ENCODE measurements at places on chromosomes 4 and X. TPM values are rescaled to one million over a fixed set of nuclear protein-coding genes. Genes with fewer than 3 reads are reported as not detected.
A peak's percentile ranks its signal among the peaks of the same experiment; 100 is the strongest.

- DNase-seq, result no peak
Observed at GRCh38 chrX:109270580-109271484, 211.1 kb downstream of the GUCY2F start.

GRCh38 chrX:48957477-48957826 is at the start of gene OTUD5:
OTUD5 (minus strand) TSS chrX:48957607; CDS start chrX:48957570, 37 bp downstream.
- no peak for DNase-seq

DNA sequence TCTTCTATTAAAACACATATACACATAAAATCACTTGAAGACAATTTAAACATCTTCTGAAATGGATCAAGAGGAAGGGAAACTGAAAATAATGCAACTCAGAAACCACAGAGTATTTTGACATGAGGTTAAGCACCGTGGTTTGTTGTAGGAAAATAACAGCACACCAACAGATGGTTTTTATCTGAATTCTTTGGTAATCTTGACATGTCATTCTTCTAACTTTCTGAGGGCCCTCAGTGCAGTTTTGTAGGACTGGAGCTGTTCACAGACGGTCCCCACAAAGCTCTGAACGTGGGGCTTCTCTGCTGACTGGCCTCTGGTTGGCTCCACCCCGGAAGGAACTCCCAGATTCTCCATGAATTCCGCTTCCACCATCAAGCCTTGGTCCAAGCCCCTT is 16.0 kb upstream of the TLR8 start:
- peak; percentile 42 for DNase-seq

GRCh38 chr4:87895964-87896621 is 63.3 kb downstream of the MEPE start:
- peak; percentile 76 for DNase-seq

GRCh38 chrX:39582091-39582490 is 515.7 kb downstream of the BCOR start:
- DNase-seq, result no peak

GRCh38 chr4:145881989-145882388 is 56.6 kb downstream of the ZNF827 start:
- no peak for DNase-seq

- peak; percentile 52 for DNase-seq
Observed at GRCh38 chrX:30141966-30142365, 73.4 kb upstream of the MAGEB2 start.

DNA sequence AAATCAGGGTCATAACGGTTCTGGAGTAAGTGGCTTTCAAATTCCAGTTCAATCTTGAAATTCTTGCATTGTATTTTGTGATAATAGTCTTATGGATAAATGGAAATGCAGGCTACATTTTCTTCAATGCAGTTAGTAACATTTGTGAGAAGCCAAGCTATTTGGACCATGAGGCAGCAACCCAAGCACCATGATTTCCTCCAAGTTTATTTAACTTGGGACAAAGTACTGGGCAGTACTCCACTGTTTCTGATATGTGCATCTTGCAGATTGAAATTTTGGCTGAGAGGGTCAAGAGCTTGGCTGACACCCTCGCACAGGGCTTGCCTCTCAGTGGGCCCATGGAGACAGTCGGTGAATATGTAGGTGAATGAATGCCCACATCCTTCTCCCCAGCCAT is 39.9 kb downstream of the CNGA2 start:
- DNase-seq, result no peak

GRCh38 chrX:1727531-1728027 is 112.7 kb downstream of the ASMT start:
- no peak for DNase-seq

DNA sequence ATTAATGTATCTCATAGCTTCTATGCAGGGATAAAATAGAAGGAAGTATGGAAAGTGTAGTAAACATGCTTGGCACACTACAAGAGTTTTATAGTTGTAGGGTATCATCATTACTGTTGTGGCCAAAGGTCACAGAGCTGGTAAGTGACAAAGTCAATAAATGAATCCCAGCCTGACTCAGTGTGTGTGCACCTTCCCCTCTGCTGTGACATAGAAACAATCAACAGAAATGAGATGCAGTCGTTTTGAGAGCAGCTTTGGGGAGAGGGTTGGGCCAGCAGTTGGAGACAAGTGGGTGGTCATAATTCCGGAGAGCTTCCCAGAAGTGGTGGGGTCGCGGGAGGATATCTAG is 82.4 kb upstream of the RBPJ start:
- DNase-seq, result no peak

DNA sequence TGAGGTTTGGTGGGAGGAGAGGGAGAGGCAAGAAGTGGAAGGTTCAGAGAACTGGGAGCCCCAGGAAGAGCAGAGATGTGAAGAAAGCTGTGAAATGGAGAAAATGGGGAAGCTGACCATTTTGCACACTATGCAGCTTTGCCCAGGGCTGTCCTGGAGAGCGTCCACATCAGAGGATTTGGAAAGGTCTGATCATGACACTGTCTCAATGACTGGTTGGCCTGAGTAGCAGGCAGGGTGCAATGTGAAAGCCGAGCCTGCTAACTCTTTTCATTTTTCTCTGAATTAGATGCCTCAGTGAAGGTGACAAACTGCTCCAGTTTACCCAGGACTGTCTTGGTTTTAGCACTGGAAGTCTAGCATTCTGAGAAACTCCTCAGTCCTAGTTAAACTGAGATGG is 330.1 kb upstream of the RPS6KA3 start:
- DNase-seq, result no peak

DNA sequence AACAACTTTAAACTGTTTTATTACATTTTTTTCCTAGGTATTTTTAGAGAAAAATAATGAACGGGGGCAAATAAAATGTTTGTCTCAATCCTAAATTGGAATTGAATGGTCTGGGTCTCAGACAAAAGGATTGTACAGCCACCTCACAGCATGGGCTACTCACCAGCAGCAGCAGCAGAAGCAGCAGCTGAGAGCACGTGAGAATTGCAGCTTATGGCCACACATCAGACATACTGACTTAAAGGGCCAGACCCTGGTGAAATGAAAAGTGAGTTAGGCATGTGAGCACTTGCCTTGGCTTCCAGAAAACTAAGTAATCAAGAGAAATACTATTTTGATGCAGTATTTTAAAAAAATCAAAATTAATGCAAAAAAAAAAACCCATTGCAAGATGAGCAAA is 56.6 kb downstream of the AASDH start:
- peak; percentile 10 for DNase-seq

GRCh38 chr4:183284965-183285364 is 35.1 kb downstream of the CLDN22 start:
- peak; percentile 82 for DNase-seq

DNA sequence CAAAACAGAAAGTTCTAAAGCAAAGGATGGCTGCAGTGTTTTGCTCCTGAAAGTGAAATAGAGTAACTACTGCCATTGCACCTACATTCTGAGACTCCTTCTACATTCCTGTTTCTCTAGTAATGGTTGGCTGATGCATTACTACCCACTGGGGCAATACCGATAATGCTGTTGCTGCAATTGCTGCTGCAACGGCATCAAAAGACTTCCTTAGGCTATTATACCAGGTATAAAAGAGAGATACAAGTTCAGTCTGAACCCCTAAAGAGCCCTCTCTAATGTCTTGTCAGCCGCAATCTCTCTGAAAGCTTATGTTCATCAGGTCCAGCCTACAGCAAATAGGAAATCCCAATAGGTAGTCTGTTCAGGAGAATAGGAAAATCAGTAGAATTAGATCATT is 338.4 kb downstream of the PABPC4L start:
- no peak for DNase-seq

DNA sequence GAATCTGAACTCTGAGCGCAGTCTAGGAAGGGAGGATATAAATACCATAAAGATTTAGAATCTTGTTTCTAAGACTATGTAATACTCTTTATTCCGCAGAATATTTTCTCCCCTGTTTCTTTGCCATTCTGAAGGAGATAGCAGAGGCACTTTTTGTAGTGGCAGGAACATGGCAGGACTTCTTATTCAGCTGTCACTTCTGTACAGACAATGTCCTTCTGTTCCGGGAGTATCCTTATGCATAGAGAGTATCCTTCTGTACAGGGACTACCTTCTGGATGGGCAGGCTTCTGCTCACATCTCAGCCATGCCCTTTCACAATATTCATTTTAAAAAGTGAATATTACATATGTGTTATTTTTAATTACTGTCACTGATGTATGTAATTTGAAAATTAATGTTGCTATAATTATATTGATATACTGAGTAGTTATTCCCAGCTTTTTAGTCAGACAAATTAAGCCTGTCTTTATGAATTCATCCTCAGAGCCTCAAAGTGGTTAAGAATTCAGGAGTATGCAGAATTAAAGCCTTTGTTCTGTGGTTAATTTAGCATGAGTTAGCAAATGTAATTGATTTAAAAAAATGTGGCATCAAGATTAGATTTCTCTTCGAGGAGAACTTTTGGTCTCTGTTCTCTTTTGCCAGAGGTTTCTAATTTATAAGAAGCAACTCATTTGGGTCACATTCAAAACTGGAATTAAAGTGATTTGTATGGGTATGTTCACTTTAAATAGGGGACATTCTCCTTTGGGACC is 174.4 kb downstream of the FHIP1A start:
- DNase-seq, result no peak

GRCh38 chr4:84691170-84691691 is 108.3 kb downstream of the CDS1 start:
- DNase-seq, result peak; percentile 94

- DNase-seq, result no peak
Observed at GRCh38 chr4:139625093-139625455, 40.5 kb upstream of the MGST2 start.

DNA sequence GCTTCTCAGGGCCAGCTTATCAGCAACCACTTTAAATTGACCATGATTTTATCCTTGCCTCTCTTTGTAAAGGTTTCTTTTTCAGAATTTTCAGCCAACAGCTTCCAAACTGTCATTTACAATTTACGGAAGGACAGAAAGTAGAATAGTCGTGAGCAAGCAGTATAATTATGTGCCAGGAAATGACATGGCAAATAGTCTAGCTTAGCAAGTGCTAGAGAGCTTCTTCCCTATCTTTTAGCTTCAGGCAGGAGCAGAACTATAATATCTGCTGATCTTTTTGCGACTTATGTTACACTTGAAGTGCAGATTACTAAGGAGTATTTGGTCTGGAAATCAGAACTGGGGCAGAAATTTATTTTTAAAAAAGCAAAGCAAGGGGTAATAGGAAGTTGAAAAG is 123.0 kb upstream of the AP1S2 start:
- DNase-seq, result no peak

GRCh38 chr4:15402146-15402545 is 25.7 kb upstream of the C1QTNF7 start:
- DNase-seq, result peak; percentile 51

DNA sequence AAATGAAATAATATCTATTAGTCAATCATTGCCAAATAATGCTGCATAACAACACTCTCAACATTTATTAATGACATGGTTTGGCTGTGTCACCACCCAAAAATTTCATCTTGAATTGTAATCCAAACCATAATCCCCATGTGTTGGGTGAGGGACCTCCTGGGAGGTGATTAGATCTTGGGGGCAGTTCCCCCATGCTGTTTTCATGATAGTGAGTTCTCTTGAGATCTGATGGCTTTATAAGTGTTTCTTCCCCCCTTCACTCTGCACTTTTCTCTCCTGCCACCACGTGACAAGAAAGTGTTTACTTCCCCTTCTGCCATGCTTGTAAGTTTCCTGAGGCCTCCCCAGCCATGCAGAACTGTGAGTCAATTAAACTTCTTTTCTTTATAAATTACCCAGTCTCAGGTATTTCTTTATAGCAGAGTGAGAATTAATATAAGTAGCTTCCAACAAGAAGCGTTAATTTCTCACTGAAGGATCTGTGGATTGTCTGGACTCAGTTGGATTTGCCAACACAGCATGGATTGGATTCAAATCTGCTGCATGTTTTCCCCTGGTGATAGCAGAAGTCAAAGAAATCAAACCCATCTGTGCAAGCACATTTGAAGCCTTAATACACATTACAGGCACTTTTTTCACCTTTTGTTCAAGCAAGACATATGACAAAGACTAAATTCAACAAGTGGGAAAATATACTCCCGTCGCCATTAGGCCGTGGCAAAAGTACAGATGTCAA is 216.6 kb downstream of the PDGFC start:
- no peak for DNase-seq

- DNase-seq, result no peak
Observed at GRCh38 chr4:77123411-77123810, 33.6 kb upstream of the CCNG2 start.

DNA sequence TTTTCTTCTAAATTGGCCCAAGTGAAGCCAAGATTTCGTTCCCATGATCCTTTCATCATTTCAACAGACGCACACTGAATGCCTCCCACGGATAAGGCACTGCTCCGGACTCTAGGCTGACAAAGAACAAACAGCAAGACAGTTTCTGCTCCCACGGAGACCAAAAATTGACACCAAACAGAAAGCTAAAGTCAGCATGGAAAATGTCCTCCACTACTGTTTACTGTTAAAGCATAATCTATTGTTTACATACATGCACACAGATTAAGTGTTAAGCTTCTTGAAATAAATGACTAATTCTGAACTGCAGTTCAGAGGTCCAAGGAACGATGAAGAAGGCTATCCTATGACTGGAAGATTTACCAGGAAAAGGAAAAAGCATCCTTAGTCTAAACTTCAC is 199.6 kb downstream of the AASDH start:
- peak; percentile 52 for DNase-seq

DNA sequence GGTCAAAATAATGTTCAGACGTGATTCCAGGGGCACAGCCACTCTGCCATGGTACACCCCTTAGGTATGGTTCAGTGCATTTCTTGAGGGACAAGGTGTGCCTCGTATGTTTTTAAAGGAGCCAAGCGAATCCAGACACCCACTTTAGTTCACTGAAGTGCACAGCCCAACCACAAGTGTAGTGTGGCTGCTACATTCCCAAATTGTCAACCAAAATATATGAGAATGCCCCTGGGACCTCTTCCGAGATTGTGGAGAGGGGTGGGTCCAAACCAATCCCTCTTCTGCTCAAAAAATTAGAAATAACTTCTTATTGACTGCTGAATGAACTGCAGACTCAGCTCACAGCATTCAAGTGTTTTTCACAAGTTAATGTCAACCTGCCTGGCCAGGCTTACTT is 7.4 kb upstream of the BRS3 start:
- no peak for DNase-seq

ATOH1 gene
- total RNA-seq, result not detected

FGG gene
- not detected for total RNA-seq

PPP4R3C gene
- not detected for total RNA-seq

CXCL1 gene
- total RNA-seq, result 17.4 TPM

PAGE5 gene
- not detected for total RNA-seq

OPRPN gene
- not detected for total RNA-seq

S100P gene
- total RNA-seq, result not detected

AVPR2 gene
- under 0.01 TPM for total RNA-seq

EMCN gene
- not detected for total RNA-seq

MTNR1A gene
- total RNA-seq, result not detected

ESX1 gene
- total RNA-seq, result not detected
